ENCODE measurements at places on chromosomes 13 and 19.

- DNase-seq = no peak
Measured at GRCh38 chr13:35888457-35888883, 242.7 kb downstream of the DCLK1 start.

GRCh38 chr13:39403106-39403505 lies 199.9 kb downstream of the LHFPL6 start:
- DNase-seq = no peak

GRCh38 chr19:1042689-1043511 lies 3.0 kb downstream of the ABCA7 start:
- no peak for DNase-seq

DNA sequence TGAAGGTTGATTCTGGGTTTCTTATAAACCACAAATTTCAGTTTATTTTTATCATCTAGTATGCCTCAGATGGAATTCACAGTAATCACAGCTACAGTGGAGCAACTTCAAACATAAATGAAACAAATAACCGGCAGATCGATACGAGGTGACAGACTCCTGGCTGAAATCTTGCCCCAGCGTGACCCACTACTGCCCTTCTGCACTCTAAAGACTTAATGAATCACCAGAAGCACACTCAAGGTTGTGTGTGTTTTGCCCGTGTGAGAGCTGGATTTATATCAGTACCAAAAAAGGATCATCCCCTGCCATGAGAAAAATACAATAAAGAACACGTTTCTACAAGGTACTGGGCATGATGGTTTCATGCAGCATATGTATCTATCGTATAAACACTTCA lies 161.7 kb downstream of the KLF12 start:
- DNase-seq = no peak
